ENCODE measurements at places on chromosomes 6 and 20.

- DNase-seq, result no peak
These were observed 1382.8 kb upstream of the DEFB115 start for GRCh38 chr20:29874476-29875202.

DNA sequence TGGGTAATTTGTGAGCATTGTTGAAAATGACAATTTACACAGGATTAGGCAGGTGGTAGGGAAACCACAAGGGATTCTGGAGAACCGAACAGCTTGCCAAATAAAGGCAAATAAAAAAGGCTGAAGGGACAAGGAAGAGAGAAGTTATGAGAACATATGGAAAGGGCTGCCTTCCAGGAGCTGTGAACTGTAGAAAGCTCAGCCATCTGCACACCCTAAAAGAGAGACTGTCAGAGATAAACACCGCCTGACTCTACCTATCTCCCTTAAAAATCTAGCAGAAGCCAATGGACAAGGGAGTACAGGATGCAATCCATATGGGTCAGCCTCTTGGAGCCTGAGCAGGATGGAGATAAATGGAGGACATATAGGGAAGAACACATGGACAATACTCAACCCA lies 12.7 kb upstream of the SLC17A1 start:
- no peak for DNase-seq

- no peak for DNase-seq
These were observed 58.8 kb downstream of the TPD52L1 start for GRCh38 chr6:125212377-125212776.

DNA sequence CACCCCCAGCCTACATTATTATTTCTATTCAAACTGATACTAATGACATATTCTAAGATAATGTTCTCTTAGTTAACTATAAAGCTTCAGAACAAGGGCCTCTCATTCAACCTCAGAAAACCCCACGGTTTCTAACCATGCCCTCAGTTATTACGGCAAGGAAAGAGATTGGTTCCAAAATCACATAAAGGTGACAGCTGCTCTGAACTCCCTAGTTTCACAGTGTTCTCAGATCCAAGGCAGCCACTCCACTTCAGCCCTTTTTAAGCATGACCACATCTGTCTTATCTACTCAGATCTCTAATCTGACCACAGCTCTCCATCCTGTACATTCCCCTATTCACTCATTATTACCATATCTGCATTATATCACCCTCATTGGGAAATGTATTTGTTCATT lies 98.8 kb upstream of the CEP85L start:
- DNase-seq, result no peak

DNA sequence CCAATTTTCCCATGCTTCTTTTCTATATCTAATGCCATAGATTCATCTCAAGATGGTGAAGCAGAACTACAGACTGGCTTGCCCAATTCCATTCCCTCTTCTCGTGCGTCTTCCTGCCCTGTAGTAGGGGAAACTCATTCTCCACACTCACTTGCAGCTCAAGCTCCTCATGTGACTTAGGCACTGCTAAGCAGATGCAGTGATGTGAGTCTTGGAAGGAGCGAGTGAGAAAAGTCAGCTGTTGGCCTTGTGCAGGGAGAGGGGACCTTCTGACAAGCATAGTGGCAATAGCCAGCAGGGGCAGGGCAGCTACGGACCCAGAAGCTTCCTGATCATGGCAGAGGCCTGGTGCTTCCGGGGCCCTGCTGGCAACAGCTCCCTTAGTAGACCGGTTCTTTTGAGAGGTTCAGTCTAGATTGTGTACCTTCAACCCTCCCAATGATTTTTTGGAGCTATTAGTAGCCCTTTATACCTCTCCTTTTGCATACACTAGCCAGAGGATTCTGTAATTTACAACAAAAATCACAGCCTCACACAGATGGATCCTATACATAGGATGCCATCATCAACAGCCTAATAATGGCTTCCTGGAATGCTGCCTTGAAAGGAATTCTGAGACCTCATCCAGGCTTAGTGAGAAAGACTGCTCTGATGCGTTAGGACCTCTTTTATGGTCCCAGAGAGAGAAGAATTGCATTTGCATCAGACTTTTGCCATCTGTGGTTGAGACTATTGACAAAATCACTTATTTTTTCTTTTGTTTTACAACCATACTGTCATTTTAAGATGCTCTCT lies 121.5 kb upstream of the RIPOR2 start:
- DNase-seq, result no peak

GRCh38 chr6:41767112-41767833 lies 12.4 kb downstream of the FRS3 start:
- no peak for DNase-seq

- no peak for DNase-seq
These were observed 50.5 kb downstream of the KCNQ2 start for GRCh38 chr20:63421913-63422312.

DNA sequence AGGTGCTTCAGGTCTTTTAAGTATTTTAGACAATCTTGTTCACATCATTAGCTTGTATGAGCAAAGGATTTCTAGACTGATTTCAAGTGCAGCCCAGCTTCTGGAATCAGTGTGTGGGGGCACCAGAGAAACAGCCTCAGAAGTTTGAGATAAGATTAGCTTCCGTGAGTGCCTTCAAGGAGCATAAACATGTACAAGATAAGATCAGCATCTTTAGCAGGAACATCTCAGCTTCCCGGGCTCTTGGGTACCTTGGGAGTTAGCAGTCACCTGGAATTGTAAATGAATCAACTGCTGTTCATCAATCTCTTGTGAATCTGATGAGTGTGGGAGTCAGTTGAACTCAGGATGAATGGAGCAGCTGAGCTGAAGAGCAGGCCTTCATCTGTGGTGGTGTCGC lies 12.0 kb upstream of the CITED2 start:
- no peak for DNase-seq

DNA sequence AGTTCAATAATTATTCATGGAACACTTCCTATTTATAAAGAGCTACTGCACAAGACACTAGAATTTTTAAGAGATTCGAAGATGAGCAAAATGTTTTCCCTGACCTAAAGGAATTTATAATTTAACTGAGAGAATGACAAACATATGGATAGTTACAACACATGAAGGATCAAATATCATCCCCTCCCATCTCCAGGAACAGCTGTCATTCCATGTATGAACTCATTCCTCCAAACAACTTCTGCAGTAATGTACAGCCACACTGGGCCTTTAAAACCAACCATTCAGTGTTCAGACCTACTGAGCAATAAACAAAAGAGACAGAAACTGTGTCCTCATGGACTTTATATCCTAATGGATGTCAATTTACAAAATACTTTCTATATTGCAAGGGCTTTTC lies 87.8 kb downstream of the KIF16B start:
- DNase-seq, result no peak

DNA sequence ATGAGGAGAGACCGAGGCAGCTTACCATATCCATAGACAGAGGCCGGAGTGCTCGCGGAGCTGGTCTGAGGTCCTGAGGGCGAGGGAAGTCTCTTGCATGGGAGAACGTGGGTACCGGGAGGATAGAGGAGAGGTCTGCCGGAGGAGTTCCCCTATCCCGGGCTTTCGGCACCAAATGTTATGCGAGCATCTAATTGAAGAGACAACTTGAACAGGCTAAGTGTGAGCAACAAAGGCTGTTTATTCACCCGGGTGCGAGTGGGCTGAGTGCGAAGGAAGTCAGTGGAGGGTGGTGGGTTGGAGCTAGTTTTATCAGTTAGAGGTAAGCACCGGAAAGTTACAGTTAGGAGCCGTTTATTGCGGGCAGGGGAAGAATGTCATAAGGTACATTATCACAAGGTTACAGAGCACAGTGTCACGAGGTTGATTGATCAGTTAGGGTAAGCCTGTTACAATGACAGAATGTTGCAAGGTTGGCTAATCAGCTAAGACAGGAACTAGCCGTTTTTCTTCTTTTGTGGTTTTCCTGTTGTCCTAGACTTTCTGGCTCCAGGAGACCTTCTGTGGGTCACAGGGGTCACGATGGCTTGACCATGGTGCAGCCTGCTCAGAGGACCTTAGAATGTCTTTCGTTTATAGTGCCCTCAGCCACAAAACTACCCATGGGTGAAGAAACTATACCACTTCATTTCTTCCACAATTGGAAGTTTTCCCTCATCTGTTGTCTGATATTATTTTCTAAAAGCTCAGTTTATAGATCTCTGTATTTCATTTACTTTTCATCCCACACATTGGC lies 746.0 kb upstream of the ADGRB3 start:
- DNase-seq, result no peak

DNA sequence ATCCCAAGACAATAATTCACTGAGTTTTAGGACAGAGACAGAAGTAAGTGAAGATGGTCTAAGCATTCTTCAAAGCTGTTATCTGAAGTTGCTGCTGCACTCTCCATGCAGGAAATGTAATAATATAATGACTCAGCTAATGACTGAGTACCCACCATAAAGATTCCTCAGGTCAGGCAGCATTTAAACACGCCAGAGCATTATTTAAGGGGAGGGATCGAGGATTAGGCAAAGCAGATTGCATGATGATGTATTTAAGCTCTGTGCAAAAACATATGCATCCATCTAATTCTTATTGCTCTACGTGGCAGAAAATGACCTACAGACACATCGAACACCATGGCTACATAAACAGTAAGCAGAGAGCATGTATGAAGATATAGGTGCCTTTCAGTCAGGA lies 216.4 kb downstream of the UNC5CL start:
- DNase-seq, result no peak
